CD4-positive, alpha-beta T cell treated with Interleukin-2 at 100 ng/mL for 4 hours (primary cell): ENCODE measurements at places on chromosomes 2 and 18.

- DNase-seq = no peak
These were observed 345.9 kb downstream of the TSN start for GRCh38 chr2:122101319-122101718.

- DNase-seq = peak; percentile 50
These were observed 13.2 kb downstream of the CNNM4 start for GRCh38 chr2:96773922-96774321.

GRCh38 chr2:166068981-166069380 lies 58.8 kb downstream of the SCN1A start:
- no peak for DNase-seq

DNA sequence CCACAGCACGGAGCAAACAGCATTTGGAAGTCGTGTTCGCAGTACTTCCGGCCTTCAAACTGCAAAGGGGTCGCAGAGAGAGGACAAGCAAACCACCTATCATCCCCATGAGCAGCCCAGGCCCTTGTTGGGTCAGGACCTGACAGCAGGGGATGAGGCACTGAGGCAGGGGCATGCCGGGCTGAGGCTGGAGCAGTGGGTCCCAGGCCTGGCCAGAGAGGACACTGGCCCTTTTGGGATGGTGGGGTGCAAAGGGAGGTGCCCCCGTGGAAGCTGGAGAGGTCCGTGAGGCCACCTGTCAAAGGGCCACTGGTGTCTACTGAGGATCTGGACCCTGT lies 8.9 kb downstream of the GPR17 start:
- DNase-seq = no peak

- DNase-seq = no peak
These were observed 416.3 kb upstream of the PIK3C3 start for GRCh38 chr18:41538751-41539150.

GRCh38 chr2:181126311-181126868 lies 146.0 kb downstream of the UBE2E3 start:
- DNase-seq = peak; percentile 54

GRCh38 chr2:155318710-155319109 lies 620.2 kb downstream of the KCNJ3 start:
- DNase-seq = no peak

- no peak for DNase-seq
These were observed 29.3 kb downstream of the BCL2 start for GRCh38 chr18:63290166-63290820.

- DNase-seq = no peak
These were observed 509.6 kb upstream of the POU3F3 start for GRCh38 chr2:104344306-104344705.

DNA sequence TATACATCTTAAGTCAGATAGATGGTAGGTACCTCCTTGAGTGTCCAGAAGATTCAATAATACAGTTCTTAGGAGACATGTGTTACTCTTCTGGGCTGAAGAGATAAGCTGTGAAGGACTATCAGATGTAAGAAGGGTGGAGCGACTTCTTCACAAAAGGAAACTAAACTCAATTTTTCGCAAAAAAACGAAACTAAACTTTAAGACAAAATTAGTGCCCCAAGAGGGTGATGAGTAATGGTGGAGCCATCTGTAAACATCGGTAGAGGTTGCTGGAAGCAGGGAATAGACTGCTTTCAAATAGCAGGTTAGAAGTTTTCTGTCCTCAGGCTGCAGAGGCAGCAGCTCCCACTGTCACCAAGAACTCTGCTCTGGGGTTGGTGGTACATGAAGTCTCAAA lies 111.6 kb upstream of the TACR1 start:
- no peak for DNase-seq

- DNase-seq = no peak
These were observed 105.6 kb upstream of the CCDC150 start for GRCh38 chr2:196533772-196534397.

DNA sequence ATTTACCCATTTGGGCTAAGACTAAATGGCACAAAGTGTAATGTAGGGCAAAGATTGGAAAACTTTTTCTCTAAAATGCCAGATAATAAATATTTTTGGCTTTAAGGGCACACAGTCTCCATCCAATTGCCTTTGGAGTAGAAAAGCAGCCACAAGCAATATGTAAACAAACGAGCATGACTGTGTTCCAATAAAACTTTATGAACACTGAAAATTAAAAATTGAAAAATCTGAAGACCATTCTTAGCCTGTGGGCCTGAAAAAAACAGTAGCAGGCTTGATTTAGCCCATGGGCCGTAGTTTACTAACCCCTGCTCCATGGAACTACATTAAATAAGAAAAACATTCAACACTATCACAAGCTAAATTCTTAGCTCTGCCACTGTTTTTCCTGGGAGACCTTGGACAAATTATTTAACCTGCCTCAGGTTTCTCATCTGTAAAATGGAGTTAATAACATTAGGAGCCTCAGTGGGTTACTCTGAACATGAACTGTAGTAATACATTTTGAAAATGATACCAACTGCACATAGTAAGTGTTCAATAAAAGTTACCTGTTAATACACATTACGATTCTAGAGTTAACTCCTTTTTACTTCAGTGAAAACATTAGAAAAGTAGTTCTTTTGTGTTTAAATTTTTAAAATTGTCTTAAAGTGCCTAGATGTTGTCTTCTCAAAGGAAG lies 1.3 kb downstream of the IFIH1 start:
- no peak for DNase-seq

- no peak for DNase-seq
These were observed 11.7 kb upstream of the GPC1 start for GRCh38 chr2:240423788-240424191.

DNA sequence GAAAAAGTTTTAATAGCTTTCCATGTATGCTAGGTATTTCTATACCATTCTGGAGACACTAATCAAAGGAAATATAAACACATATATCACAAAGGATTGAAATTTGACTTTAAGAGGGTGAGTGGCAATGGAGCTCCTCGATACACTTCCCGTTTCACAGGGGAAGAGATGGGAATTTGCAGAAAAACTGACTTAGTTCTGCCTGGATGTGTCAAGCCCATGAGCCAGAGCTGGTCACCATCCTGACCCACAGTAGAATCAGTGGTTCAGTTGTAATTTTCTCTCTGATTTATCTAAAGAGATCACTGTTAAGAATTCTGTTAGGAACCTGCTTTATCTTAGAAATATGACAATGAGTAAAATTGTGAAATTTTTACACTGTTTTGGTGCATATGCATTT lies 34.2 kb downstream of the PLCL1 start:
- DNase-seq = no peak

DNA sequence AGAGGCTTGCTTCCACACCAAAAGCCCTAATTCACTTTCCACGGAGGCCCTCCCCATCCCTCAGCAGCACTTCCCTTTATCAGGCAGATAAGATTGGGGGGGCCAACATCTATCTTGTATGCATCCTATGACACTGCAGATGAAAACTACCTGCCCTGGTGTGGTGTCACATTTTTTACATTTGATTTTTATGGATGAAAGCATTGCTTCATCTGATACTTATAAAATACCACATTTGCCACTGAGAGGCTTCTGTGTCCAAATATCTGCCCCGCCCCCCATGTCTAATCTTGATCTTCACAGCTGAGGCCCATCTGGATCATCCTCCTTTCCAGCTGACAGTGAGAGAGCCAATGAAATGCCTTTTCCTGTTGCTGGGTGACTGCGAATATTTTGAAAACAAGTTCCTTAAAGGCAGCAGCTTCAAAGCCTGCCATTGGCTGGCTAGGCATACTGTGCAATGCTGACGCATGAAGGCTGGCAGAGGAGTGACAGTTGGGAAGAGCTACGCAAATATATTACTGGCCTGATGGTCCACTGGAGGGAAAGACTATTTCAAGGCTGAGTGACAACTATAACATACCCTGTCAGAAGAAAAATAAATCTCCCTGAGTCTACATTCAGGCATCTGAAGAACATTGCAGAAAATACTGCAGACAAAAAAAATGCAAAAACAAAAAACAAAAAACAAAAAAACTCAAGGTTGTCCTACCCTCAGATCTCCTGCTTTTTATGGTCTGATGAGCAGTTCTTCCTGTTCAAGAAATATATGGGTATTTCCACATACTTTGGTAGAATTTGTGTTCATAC lies 318.7 kb downstream of the PDE11A start:
- DNase-seq = no peak

GRCh38 chr2:151849413-151850010 lies 21.3 kb upstream of the ARL5A start:
- no peak for DNase-seq

DNA sequence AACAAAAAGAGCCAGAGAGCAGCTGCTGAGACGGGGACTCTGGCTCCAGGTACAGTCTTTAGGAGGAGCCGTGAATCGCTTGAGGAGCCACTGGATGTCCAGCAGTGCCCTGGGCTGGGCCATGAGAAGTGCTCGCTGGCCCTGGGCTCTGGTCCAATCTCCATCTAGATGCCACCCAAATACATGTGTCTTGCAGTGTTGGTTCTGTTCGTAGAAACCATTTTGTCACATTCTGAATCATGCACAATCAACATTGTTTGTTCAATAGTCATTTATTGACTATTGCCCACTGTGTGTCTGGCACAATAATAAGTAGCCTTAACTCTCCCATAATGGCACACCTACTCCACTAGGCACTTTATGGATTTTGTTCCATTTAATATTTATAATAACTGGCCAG lies 26.1 kb downstream of the TYMS start:
- no peak for DNase-seq

- no peak for DNase-seq
These were observed 49.1 kb downstream of the ARHGAP28 start for GRCh38 chr18:6778459-6779247.

- no peak for DNase-seq
These were observed 251.5 kb upstream of the THUMPD2 start for GRCh38 chr2:40030456-40030975.
